Lung microvascular endothelial cell (primary cell): ENCODE measurements at places on chromosomes 3 and 15.

- no peak for DNase-seq
Observed at GRCh38 chr3:136676009-136676408, 76.2 kb downstream of the STAG1 start.

DNA sequence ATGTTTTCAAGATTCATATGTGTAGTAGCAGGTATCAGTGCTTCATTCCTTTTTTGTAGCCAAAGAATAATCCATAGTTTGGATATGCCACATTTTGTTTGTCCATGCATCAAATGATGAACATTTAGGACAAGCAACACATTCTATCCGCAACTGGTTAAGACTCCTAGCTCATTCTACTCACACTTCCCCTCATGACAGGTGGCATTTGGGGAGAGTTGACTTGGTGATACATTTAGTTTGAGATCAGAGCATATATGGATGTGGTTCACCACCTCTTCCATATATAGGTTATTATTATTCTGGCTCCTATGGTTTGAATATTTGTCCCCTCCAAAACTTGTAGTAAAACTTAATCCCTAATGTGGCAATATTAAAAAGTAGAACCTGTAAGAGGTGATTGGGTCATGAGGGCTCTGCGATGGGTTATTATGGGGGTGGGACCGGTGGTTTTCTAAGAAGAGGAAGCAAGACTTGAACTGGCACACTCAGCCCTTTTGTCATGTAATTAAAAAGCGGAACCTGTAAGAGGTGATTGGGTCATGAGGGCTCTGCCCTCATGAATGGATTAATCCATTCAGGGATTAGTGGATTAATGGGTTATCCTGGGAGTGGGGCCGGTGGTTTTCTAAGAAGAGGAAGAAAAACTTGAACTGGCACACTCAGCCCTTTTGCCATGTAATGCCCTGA lies 75.3 kb upstream of the HRH1 start:
- no peak for DNase-seq

DNA sequence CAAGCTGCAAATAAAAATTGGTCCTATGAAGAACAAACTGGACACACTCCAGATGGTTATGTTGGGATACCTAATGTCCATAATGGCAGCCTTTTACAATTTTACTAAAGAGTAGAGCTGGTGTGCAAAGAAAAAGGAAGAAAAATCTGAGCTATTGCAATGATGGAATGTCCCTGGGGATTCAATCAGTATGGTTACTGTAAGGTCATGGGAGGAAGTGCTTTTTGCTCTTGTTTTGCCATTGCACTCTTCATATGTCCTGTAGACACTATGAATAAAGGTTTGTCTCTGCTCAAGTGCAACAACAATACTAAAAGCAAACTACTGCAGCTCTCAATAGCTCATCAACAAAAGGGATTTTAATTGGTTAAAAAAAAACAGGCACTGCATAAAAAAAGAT lies 5.4 kb downstream of the PFN2 start:
- DNase-seq, result no peak

DNA sequence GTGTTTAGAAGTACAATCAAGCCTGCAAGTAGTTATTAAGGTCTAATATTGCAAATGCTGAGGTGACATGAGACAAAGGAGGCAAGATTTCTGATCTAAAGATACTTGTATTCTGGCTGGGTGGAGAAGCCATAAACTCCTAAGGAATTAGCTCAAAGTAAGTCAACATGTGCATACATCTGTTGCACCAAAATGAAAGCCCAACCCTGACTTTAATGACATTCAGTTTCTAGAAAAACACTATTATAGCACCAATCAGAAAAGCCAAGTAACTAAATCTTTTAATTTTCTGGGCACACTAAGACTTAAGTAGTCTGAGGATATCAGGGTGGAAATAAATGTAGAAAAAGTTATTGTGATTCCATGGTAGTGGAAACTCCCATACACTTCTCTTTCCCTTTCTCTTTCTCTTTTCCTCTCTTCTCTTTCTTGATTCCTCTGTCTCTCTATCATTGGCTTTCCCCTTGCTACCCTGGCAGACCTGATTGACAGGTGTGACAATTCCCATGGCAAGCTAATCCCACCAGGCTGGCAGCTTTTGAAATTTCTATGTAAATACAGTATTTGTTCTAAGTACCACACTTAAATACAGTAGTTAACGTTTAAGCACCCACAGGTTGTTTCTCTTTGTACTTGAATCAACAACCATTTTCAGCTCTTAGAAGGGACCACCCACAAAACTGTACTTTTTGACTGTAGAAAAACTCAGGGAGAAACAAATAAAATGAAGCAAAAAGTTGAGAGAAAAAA lies 528.4 kb upstream of the SEMA6D start:
- no peak for DNase-seq

DNA sequence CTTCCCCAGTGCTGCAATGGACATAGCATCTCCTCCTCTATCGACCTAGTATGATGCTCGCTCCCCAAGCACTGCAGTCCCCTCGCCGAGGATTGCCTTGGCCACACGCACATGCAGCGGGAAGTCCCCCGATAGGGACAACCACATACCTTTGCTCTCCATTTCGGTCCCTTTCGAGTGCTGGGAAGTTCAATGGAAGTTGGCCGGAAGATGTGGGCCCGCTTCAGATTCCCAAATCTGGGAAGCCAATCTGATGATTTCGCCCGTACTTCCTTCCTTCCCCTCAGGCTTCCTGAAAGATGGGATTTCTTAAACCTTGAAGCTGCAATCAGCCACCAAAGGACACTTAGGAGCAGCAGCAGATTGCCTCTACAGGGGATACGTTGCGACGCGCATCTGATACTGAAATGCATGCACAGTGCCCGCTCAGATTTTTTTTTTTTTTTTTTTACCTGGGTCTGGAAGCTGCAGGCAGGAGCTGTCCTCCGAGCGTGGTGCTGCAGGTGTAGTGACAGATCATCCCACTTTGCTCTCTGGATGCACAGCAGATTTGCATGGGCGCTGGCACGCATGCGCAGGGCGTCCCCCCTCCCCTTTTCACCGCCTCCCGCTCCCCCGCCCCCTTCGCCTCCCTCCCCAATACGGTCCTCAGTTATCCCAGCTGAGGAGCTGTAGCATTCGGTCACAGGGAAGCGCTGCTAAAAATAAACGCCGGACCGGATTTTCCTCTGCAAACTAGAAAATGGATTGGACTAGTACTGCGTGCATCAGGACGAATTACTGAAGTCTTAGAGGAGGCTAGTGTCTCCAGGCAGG lies at the start of gene FGF12:
TSS of gene FGF12 (minus strand) at position 510 of the 816 bp plus-strand sequence.
- DNase-seq, result peak; percentile 23

GRCh38 chr15:96687388-96688107 lies 357.0 kb downstream of the NR2F2 start:
- no peak for DNase-seq

DNA sequence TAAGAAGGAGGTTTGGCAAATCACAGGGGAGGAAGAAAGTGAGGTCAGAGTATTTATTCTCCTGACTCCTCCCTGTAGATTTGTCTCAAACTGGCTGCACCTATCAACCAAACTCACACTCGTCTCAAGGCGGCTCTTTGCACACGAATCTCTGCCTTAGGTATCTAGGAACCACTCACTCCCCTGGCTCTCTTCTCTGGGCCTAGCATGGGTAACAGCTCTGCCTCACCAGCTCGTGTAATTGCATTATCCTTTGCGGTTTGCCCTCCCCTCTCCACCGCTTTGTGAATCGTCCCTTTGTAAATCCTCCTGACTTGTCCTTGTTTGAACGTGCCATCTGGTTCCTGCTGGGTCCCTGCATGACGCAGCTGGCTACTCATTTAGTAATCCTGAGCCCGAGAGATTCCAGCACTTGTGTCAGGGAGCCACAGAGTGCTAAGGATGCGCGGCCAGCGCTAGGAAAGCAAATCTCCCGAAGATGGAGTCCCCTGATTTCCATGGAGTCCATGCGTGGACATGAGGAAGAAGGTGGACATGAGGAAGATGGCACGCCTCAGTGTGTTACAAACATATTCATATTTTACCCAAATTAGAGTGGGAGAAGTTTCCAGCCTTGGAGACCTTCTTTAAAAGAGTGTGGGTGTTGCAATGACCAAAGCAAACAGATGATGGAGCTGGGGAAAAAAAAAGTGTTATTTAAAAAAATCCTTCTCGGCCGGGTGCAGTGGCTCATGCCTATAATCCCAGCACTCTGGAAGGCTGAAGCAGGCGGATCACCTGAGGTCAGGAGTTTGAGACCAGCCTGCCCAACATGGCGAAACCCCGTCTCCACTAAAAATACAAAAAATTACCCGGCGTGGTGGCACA lies 26.7 kb downstream of the NRROS start:
- no peak for DNase-seq

- DNase-seq, result peak; percentile 19
Observed at GRCh38 chr15:80183886-80184285, 31.1 kb downstream of the FAH start.

GRCh38 chr15:49664716-49665115 lies 43.9 kb downstream of the DTWD1 start:
- DNase-seq, result peak; percentile 17

DNA sequence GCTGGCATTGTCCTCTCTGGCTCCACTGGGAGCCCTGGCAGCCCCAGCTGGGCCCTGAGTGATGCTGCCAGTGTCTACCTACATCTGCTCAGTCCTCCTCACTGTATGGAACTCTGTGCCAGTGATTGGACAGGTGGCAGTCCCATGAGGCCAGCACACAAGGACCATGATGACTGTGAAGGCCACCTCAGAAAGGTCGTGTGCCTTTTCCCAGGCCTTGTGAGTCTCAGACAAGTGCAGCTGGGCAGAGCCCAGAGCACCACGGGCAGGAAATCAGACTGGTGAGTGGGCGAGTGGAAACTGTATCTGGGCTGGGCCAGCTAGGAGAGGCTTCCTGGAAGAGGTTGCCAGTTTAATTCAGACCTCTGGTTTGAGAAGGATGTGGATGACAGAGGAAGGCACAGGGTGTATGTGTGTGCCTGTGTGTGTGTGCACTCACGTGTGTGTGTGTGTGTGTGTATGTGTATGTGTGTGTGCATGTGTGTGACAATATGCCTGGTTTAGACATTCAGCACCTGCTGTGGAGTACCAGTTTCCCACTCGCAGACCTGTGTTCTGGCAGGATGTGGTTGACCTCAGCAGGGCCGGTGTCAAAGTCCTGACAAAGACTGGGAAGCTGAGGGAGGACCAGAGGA lies 7.0 kb downstream of the MAPKAPK3 start:
- DNase-seq, result peak; percentile 43

DNA sequence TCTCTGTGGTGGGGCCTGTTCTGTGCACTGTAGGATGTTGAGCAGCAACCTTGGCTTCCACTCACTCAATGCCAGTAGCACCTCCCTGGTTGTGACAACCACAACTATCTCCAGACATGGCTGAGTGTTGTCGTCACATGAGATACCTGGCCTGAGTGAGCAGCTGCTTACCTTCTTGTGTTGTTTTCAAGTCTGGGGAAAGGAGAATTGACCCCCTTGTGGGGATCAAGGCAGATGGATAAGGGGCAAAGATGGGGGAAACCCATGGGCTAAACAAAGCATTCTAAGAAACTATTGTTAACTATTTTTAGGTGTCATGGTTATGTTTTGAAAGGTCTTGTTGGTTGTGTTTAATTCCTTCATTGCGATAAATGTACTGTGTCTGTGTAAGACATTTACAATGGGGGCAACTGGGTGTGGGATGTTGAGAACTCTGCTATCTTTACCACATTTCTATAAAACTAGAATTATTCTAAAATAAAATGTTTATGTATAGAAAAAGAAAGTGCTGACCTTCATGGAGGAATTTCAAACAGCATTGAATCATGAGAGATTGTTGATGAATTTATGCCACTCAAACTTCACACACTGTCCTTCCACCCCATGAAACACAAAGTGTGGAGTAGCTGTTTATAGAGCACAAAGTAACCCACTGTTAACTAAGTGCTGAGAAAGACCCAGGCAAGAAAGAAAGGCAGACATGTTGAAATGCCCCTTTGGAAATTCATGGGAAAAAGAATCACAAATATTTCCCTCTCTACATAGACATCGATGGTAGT lies 48.4 kb upstream of the SPTSSB start:
- no peak for DNase-seq

GRCh38 chr3:10513306-10513705 lies 7.9 kb upstream of the ATP2B2 start:
- DNase-seq, result no peak

DNA sequence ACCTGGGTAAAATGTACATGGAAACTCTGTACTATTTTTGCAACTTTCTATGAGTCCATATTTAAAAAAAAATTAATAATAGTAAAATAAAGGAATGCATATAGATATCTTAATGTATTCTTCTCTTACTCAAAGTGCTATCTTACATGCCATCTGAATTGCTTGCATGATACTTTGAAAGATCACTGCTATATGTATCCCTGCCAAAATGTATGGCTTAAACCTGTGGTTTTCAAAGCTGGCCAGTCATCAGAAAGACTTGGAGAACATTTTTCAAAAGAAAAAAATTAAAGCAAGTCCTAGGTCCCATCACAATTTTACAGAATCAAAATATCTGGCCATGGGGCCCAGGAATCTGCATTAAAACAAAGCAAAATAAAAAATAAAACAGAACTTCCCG lies 262.1 kb downstream of the LPP start:
- no peak for DNase-seq

DNA sequence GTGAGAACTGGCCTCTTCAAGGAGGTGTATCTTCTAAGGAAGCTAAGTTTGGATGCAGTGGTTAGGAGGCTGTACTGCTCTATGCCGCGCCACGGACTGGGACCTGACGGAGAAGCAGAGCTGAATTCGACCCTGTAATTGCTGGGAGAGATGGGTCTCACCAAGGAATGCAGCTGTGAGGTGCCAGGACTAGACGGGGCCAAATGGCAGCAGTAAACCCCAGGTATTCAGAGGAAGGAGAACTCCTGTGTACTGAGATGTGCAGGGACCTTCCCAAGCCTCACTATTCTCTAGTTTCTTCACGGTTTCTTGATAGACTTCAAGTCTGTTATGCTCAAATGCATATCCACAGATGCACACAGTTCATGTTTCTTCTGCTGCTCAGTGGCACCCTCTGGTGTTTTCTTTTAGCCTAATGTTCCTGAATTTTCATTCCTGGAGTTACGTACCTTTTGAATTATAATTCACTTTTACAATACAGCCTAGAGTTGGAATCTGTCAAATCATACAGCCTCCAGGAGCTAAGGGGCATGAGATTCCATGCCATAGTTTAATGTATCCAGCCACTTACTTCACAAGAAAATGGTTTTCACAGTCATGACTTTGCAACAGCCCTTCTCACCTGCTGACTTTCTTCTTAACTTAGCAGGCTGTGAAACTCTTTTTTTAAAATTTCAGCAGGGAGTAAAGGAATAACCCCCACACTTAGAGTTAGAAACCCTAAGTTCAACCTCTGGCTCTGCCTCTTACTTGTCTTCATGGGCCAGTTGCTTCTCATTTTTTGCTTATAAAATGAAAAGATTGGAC lies 61.8 kb downstream of the GLDN start:
- DNase-seq, result peak; percentile 59

- DNase-seq, result no peak
Observed at GRCh38 chr15:71666763-71667620, 143.4 kb upstream of the NR2E3 start.

- no peak for DNase-seq
Observed at GRCh38 chr3:147397875-147398812, 8.2 kb downstream of the ZIC4 start.
